RPMI7951 (cell line): ENCODE measurements at places on chromosomes 3 and 15. TPM values are rescaled to one million over a fixed set of nuclear protein-coding genes. Genes with fewer than 3 reads are reported as not detected.

DNA sequence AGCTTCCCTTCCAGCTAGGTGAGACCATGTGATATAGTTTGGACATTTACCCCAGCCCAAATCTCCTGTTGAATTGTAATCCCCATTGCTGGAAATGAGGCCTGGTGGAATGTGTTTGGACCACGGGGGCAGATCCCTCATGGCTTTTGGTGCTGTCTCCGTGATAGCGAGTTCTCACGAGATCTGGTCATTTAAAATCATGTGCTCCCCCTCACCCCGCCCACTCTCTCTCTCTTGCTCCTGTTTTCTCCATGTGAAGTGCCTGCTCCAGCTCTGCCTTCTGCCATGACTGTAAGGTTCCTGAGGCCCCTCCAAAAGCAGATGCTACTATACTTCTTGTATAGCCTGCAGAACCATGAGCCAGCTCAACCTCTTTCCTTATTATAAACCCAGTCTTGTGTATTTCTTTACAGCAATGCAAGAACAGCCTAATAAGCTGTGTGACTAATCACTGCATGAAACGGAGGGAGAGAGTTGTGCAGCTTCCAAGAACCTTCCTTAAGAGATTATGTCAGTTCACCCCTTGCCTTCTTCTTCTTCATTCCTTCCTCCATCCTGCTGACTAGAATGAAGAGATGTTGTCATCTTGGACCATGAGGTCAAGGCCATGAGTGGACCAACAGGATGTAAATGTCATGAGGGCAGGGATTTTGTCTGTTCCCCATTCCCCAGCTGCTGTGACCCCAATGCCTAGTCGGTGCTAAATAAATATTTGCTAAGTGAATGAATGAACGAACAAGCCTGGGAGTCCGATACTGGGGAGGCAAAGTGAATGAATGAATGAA is 91.0 kb downstream of the CPN2 start:
- DNase-seq: peak; percentile 58

DNA sequence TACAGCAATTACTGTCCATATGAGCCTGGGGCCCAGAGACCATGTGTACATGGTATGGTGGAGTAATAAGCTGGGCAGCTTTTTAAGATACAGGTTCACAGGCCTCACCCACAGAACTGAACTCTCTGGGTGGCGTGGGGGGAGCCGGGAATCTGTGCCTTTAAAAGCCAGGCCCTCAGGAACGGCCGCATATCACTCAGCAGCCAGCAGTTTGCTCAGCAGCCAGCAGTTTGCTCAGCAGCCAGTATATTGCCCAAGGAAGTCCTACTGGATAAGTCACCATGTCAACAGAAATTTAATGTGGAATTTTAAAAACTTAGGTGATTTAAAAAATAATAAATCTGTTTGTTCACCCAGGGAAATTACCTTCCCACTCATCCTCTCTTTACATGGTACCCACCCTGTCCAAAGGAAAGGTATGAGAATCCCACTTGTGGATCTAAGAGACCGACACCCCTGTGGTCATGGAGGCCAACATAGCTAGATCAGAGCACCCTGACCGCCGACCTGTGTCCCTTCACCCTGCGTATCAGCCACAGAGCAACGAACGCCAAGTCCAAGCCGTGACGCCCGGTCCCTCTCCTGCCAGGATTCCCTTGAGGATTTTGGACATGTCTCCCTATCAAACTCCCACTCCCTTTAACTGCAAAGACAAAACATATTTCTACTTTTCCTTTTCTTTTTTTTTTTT is 95.7 kb upstream of the CHRM5 start:
- DNase-seq: no peak

DNA sequence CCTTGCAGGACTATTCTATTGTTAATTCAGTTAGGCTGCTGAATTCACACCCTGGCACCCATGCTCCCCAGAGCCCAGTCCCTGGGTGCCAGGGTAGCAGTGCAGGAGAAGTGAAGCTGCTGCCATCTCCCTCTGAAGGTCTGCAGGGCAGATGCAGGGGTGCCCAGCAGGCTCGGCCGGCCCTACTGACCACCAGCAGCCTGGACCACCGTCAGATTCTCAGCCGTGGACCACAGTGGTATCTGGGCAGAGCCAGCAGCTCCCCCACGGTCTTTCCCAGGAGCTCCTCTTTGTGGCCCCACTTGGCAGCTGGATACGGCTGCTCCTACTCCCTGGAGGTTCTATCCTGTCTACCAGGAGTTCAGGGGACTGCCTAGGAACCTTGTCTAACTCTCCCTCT is 46.8 kb downstream of the ALDH1L1 start:
- no peak for DNase-seq

GRCh38 chr3:105385179-105385578 is 18.5 kb downstream of the ALCAM start:
- DNase-seq: no peak

- DNase-seq: no peak
These were observed 211.8 kb downstream of the TP63 start for GRCh38 chr3:189842681-189843602.

- no peak for DNase-seq
These were observed 828.6 kb upstream of the NR2F2 start for GRCh38 chr15:95501865-95502264.

Gene EXD1
- not detected in 2 replicates for total RNA-seq
